ENCODE measurements at places on chromosomes 16 and 17.

GRCh38 chr17:68019336-68019674 lies 16.2 kb upstream of the KPNA2 start:
- no peak for DNase-seq

- no peak for DNase-seq
Measured at GRCh38 chr16:15816228-15816627, 40.6 kb downstream of the MYH11 start.

- no peak for DNase-seq
Measured at GRCh38 chr17:39739885-39740356, 2.2 kb downstream of the GRB7 start.

- no peak for DNase-seq
Measured at GRCh38 chr16:54444851-54445458, 158.4 kb upstream of the IRX3 start.

DNA sequence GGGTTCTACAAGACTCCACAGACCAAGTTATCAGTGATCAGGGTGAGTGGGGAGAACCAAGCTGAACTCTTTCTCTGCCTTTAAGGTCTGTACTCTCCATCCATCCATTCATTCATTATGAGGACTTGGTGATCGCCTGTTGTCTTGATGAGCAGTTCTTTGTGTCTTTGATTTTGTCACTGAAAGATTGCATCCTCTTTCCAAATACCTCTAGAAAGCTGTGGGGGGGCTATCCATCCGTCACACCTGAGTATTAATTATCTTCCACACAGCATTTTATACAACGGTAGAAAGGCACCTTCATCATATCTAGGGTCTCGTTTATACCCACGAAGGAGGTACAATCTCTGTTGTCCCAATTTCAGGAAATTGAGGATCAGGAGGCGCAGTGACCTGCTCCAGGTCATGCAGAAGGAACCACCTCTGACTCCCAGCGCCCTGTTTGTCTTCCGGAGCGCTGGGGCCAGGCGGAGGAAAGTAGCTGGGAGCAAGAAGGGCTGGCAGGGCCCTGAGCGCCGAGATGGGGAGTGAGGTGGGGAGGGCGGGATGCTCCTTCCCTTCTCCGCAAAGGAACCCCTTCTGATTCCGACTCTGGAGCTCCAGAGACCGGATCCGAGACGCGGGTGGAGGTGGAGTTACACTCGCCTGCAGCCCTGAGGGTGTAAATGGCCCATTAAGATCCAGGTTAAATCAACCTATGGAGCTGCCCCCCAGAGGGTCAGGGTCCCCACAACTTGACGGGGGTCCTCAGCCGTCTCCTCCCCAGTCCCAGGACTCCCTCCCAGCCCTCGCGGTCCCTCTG lies 605 bp upstream of the ABAT start:
- DNase-seq: no peak

DNA sequence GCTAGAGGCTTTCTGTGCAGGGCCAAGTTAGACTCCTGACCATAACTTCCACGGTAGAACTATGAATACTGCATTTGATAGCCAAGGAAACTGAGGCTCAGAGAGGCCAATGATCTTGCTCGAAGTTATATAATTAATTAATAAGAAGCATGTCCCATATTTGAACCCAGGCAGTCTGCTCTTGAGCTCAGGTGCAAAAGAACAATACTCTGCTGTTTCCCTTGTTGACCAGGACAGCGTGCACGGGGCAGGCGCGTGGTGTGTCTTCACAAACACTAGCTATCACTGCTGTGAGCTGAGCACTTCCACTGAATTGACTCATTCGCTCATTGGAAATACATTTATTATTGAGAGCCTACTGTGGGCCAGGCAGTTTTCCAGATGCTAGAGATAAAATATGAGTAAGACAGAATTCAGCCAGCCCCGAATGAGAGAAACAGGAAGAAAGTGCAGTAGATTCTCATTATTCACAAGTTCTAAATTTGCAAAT lies 1.6 kb downstream of the CHD9 start:
- no peak for DNase-seq

- no peak for DNase-seq
Measured at GRCh38 chr17:35160354-35161201, 13.0 kb downstream of the UNC45B start.

GRCh38 chr16:23999663-24000062 lies 163.9 kb downstream of the PRKCB start:
- DNase-seq: peak; percentile 8

- DNase-seq: peak; percentile 16
Measured at GRCh38 chr17:81152288-81152828, 12.9 kb upstream of the PVALEF start.

Data from inflammatory macrophage treated with lipopolysaccharide for 4 hours (primary cell).